Ureter (tissue), 1 donor: ENCODE measurements at places on chromosomes 7 and 10.

- DNase-seq = no peak
Observed at GRCh38 chr7:3712841-3713240, 411.8 kb downstream of the SDK1 start.

DNA sequence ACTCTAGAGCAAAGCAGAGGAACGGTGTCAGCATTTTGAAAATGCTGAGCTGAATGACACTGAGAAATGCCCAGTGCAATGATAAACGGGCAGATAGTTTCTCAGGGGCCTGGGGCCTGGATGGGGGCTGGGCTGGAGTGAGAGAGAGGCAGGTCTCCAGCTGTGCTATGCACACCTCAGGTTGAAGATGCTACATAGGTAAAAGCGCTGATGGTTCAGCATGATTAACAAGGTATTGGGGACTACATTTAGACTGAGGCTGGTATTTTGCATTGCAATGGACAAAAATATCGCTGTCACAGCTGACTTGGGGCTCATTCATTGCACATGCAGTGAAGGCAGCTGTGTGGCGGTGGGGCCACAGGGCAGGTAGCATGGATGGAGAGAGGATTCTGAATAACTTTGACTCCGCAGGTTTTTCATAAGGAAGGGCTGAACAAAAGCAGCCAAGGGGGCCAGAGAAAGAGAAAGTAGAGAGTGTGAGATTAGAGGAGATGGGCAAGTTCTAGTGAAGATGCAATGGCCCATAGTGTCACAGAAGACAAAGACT lies 290.8 kb upstream of the ZNF32 start:
- no peak for DNase-seq

DNA sequence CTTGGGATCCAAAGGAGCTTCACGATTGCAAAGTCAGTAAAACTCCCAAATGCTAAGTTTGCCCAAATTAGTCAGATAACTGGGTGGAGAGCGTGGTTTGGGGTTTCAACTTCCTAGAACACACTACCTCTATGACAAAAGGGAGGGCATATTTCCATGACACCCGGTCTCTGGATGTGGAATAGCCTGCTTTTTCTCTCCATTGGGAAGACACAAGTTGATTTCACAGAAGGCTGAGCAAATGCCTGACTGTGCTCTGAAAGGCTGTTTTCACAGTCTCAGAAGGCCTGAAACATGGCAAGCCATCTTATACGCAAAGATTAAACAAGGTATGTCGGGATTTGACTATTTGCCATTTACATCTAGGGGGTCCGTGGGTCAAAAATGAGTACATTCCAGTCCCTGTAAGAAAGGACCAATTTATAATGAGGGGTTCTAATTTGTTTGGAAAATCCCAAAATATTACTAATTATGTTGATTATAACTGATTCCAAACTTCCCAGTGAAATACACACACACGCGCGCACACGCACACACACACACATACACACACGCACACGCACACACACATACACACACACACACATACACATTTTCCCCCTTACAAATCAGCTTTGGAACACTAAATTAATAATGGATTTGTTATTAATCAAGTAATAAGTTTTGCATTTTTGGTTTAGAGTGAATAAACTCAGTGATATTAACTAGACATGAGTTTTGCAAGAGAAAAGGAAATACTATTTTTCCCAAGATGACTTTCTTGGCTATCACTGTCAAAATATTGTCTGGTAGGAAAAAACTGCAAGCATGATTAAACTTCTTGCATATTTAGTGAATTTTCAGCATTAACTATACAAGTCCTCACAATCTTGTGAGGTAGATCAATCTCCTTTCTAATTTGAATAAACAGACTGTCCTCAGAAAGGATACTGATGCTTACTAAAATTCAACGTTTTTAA lies 105.0 kb downstream of the PRTFDC1 start:
- no peak for DNase-seq

DNA sequence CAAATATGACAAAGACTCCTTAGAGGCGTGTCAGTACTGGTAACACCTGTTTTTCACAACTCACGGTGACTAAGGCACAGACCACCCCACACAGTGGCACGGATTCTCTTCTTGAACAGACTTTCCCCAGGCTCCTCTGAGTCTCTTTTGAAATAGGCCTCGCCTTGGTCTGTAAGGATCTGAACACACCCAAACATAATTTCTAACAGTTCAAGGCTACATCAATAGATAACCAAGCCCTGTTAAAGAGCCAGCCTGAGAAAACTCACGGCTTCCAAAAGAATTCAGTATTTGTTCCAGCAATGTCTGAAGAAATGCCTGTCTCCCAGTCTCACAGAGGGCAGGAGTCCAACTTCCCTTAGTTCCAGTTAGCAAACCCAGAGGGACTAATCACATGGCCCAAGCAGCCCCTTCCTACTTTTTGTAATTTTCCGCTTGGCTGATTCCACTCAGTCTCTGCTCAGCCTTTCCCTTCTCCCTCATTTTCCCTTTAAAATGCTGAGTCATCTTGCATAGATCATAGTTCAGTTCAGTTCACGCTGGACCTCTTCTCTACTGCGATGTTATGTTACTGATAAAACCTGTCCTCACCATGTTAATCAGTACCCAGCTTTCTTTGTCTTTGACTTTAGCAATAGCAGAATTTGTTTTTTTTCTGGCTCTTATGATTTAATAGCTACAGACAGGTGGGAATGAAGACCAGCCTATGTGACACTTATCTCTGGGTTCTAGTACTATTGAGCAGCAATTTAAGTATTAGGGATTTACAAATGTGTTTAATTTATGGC lies 22.6 kb upstream of the AKR1C3 start:
- DNase-seq = peak; percentile 82

DNA sequence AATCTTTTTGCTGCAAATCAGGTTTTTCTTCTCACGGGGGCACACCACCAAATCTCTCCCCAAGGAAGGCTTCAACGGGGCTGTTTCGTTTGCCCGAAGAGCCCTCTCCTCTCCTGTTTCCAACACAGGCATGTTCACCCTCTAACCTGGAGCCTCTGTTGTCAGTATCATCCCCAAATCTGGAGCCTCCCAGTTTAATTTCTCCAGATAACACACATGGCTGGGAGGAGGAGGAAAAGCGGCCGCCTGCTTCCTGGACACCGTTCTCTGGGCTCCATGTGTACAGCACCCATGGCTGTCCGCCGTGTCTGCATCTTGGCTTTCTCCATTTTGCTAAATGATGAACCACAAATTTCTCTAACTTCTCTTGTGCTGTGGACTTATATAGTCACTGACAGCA lies 214.5 kb downstream of the DIP2C start:
- DNase-seq = no peak

- no peak for DNase-seq
Observed at GRCh38 chr10:50641626-50642025, 17.9 kb upstream of the SGMS1 start.

GRCh38 chr7:129438839-129439651 lies 4.8 kb downstream of the STRIP2 start:
- no peak for DNase-seq

DNA sequence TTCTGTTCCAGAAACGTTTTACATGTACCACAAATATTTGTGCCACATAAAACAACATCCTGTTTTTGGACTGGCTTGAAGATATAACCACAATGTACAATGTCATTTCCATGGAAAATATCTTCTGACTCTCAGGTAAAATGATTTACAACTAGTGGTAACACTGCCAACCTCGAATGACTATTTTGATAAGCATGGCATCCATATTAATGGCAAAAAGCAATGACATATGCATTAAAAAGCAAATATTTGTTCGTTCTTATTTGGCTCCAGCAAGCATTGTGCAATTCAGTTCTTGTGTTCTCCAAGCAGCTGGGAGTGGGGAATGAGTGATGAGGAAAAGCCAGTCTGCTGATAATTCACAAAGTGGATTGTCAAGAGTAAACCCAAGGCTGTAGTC lies 289.0 kb downstream of the PLXDC2 start:
- DNase-seq = no peak

- no peak for DNase-seq
Observed at GRCh38 chr10:116909307-116909706, 60.0 kb downstream of the ENO4 start.

- no peak for DNase-seq
Observed at GRCh38 chr7:29207162-29207801, 12.7 kb downstream of the CHN2 start.

DNA sequence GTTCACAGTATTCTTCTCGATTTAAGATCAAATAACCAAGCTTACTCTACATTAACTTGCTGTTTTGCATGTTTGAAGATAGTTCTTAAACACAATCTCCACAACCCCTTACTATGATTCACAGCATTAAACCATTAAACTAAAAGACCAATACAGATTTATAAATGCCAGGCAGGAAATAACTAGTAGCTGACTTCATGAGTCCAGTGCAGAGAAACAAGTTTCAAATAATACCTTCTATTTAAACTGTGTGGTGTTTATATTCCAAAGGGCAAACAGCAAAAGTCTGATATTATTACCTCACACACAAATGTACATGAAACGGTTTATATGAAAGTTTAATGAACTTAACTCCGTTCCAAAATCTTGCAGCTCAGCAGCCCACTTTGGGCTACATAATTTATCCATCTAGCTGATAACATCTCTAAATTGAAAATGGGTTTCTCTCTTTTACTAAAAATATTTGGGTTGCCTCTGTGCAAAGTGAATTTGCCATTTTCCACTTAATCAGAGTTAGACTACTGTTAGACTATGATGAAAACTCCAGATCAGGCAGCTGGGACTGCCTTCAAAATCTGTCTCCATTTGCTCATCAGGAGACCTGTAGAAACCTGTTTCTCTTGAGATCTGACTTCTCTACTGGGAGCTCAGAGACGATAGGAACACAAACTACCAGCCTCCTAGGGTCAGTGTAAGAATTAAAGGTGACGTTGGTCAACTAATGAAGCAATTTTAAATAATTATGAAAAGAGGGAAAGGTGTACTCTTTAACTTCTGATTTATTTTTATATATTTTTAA lies 287.3 kb downstream of the FZD1 start:
- no peak for DNase-seq

DNA sequence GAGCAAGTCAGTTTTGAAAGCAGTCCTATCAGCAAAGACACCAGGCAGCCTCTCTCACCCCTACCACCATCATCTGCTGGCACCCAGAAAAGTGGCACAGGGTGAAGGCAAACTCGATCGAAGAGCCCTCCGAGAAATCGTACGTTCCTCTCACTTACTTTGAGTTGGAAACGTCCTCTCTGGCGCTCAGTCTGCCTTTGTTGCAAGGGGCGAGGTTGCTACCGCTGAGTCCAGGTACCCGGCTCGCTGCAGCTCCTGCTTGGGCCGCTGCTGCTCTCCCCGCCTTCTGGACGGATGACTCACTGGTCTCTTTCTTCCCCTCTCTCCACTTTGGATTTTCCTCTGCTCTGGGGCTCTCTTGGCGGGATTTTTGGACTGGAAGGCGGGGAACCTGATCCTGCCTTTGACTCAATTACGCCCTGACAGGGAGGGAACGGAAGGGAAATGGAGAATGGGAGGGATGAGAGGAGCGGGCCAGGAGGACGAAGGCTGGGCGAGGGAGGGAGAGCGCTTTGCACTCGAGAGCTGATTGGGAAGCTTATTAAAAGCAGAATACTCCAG lies at the start of gene PTN:
Gene PTN (minus strand): TSS at position 453 of the 561 bp plus-strand sequence. CDS start 88,760 bp downstream, outside the sequence.
- peak; percentile 47 for DNase-seq

DNA sequence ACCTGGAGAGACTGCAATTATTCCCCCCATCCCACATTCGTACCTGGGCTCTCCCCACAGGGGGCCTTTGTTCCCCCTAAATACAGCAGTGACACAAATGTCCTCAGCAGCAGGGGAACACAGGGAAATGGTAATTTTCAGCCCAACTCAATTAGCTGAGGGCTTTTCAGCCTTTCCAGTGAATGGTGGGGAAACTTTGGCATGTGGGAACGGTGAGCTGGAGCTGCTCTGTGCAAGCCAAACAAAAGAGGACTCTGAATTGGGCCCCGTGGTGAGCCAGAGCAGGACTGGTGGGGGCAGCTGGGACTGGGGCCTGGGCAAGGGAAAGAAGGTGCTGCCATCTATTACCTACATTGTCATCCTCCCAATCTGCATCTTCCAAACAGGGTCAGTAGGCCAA lies 51.0 kb downstream of the FBXW4 start:
- DNase-seq = no peak

GRCh38 chr7:137513091-137513490 lies 169.6 kb upstream of the PTN start:
- DNase-seq = no peak

DNA sequence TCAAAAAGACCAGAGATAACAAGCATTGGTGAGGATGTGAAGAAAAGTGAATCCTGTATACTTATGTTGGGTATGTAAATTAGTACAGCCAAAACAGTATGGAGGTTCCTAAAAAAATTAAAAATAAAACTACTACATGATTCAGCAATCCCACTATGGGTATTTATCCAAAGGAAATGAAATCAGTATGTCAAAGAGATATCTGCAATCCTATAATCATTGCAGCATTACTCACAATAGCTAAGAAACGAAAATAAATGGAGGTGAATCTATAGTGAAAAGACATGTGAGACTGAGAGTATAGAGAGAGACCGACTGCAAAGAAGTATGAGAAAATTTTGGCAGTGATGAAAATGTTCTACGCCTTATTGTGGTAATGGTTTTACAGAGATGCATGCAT lies 139.2 kb upstream of the TMEM168 start:
- DNase-seq = no peak

DNA sequence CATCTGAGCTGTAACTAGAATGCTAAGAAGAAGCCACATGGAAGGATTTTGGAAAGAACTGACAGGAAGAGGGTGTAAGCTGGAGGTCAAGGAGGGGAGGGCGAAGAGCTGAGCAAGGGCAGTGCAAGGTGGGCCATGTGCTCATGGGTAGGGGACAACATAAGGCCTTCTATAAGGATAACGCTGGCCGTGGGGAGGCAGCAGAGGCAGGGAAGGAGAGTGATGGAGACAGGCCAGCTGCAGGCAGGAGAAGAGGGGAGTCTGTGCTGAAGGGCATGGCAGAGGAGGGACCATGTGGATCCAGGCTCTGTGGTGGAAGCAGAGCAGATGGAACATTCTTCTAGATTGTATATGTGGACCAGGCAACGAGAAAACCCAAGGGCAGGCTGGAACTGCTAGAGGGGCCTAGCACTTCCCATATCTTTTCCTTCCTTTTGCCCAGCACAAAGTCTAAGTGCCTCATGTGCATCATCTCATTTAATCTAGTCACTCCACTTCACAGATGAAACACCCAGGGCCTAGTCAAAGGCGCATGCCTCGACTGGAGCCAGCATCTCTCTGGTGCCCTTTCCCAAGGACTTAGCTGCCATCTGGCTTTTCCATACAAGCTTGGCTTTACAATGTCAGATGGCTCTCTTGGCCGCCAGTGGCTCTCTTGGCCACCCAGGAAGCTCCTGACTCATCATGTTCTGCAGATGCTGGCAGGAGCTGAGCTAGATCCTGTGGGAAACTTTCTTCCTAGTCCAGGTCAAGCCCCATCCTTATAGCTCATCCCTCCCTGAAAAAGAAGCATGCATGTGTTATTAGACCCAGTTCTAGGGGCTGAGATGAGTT lies 6.6 kb downstream of the LRRC18 start:
- no peak for DNase-seq

GRCh38 chr7:82183634-82184033 lies 259.9 kb downstream of the CACNA2D1 start:
- no peak for DNase-seq

GRCh38 chr10:49407151-49407550 lies 11.3 kb upstream of the DRGX start:
- peak; percentile 25 for DNase-seq
